ENCODE measurements at places on chromosomes 16 and 17. TPM values are rescaled to one million over a fixed set of nuclear protein-coding genes. Genes with fewer than 3 reads are reported as not detected.

The EMP2 gene
- 9.7 TPM for total RNA-seq

The HSD17B2 gene
- not detected for total RNA-seq

The GRAP gene
- under 0.01 TPM for total RNA-seq

The FZD2 gene
- 11.2 TPM for total RNA-seq

The TMC7 gene
- total RNA-seq, result 0.50 TPM
